ENCODE measurements at places on chromosomes 7 and 10.

- no peak for DNase-seq
Observed at GRCh38 chr7:92295391-92295790, 49.6 kb downstream of the ANKIB1 start.

DNA sequence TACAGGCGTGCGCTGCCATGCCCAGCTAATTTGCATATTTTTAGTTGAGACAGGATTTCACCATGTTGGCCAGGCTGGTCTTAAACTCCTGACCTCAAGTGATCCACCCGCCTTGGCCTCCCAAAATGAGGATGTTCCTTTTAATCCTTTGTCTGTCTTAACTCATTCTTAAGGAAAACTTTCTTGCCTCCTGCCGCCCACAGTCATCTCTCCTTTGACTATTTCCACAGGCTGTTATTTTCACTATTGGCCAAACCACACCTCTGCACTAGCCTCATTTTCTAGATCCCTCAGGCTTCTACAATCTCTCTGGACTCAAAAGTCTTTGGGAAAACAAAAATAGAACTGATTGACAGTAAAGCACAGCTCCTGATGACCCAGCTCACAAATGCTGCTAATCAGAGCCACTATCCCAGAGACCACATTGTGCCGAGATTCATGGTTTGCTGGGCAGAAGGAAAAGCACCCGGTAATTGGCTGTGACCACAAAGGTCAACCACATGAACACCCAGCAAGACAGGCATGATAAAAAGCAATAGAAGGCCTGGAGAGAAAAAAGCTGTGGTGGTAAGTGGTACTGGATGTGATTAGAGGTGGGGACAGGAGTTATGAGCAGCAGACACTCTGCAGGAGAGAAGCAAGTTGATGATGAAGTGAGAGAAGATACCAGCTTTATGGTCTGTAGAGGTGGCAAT, 44.1 kb upstream of the ZNRF2 start:
- no peak for DNase-seq

DNA sequence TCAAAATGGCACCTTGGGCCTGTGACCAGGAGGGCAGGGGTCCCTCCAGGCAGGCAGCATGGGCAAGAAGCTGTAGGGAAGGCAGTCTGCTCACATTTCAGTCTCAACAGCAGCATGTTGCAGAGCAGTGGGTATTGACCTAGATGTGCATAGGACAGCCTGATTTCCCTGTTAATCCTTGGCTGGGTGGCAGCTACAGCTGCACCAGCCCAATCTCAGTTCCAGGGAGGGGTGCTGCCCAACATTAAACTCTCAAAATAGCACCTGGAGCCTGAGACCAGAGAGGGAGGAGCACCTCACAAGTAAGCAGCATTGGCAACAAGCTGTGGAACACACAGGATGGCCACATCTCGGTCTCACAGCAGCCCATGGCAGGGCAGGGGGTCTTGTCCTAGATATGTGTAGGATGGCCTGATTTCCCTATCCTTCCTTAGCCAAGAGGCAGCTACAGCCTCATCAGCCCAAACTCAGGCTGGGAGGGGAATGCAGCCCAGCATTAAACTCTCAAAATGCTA, 10.3 kb downstream of the TMEM140 start:
- DNase-seq, result no peak

DNA sequence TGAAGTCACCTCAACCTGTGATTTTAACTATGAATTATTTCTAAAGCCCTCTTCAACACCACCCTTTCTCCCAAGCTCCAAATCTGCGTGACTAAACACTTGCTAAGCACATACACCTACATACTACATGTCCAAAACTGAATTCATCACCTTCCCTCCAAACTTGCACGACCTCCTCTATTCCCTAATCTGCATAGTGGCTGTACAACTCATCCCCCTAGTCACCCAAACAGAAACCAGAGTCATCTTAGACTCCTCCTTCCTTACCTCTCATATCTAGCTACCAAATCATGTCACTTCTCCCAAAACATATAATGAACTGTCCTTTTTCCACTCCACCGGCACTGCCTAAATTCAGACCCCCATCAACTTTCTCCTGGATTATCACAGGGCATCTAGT, 16.2 kb downstream of the ARHGAP21 start:
- DNase-seq, result no peak

- DNase-seq, result no peak
Observed at GRCh38 chr10:6669269-6669859, 89.3 kb upstream of the PRKCQ start.

DNA sequence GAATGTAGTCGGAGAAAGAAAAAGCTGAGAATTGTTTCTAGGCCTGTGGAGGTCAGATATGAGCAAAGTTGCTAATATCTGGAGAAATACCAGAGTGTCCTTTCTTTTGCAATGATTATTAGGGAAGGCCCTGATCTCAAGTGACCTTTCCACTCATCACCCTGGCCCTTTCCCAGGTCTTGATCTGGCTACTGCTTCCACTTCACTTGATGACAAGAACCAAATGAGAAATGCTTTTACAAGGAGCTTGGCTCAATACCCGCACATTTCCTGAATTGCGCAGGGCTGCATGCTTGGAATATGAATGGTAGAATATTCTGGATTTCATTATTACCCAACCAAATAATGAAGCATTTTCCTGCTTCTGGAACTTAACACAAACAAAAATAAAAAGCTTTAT, 104.6 kb downstream of the ITGB8 start:
- DNase-seq, result no peak

DNA sequence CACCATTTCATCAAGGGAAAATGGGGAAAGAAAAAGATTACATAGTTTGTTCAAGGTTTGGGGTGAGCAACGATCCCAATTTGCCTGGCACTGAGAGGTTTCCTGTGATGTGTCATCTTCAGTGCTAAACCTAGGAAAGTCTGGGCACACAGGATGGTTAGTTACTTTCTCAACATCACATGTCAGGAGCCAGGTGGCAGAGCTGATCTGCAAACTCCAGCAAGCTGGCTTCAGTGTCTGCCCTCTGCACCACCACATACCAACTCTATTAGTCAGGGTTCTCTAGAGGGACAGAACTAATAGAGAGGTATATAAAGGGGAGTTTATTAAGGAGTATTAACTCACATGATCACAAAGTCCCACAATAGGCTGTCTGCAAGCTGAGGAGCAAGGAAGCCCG, 11.3 kb downstream of the ADAM12 start:
- no peak for DNase-seq

- DNase-seq, result no peak
Observed at GRCh38 chr7:143285806-143286521, 1.2 kb downstream of the TMEM139 start.

DNA sequence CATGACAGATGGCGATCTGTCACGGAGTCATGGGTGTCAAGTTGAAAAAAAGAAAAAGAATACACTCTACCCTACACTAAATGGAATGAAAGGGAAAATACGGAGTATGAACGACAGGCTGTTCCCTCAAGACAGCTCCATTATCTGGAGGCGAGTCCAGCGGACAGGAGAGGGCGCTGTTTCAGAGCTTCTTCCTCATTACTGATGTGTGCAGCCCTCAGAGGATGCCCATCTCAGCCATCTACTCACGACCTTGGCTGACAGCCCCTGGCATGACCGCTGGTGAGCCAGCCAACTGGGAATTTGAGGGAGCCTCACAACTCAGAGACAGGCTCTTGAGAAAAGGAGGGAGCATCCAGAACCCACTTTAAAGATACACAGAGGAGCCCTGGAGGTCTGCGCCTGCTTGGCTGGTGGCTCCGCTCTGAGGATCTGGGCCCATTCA, 49.6 kb upstream of the SMNDC1 start:
- peak; percentile 82 for DNase-seq

- peak; percentile 77 for DNase-seq
Observed at GRCh38 chr7:5665094-5666025, 116.1 kb downstream of the RNF216 start.

DNA sequence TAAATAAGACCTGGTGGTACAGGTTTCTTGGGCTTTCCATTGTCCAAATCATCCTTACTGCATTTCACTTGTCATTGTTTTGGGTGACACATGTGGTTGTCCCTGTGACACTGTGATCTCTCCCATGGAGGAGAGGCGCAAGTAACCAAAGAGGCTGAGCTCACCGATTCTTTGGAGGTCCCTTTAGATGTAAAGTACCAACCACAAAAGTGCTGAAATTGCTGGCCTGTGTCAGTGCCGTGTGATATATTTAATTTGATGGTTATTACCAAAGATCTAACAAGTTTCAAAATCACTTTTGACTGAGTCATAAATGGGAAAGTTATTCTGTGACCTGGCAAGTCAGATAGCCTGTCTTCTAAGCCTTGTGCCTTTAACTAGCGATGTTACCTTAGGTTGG, 19.4 kb downstream of the MCM10 start:
- DNase-seq, result no peak

GRCh38 chr10:70475661-70476060, 2.9 kb upstream of the PALD1 start:
- DNase-seq, result no peak

DNA sequence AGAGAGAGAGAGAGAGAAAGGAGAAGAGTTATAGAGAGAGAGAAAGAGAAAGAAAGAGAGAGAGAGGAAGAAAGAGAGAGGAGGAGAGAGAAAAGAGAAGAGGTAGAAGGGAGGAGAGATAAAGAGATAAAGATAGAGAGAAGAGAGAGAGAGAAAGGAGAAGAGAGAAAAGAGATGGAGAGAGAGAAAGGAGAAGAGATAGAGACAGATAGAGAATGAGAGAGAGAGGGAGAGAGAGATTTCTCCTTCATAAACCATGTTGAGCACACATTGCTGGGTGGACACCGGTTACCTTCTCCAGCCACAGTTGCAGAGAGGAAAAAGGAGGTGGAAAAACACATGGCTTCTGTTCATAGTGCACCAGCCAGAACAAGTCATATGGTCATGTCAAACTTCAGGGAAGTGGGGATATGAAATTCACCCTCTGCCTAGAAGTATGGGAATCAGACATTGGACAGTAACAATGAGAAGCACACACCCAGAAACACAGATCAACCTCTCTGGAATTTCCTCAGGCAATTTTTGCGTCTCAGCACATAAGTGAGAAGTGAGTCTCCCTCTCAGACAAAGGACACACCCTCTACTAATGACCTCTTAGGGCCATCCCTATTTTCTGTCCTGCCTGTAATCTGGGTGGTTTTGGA, 172.5 kb upstream of the SVIL start:
- peak; percentile 16 for DNase-seq

DNA sequence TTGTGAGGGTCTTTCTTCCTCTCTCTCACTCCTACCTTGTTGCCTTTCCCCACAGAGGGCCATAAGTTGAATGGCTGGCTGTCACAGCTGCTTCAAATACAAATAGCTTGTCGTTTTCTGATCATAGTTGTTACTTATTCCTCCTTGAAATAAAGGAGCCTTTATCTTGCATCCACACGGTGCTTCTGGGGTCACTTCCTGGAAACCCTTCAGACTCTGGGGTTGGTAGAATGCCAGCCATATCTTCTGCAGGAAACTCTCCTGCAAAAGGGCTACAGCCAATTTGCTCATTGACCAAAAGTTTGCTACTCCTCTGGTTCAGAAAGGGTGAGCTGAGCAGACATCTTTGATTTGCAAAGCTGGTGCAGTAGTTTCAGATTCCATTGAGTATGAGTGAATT, 70.4 kb downstream of the FAM185A start:
- no peak for DNase-seq
